BJ (cell line): ENCODE measurements at places on chromosomes 5 and 9.

GRCh38 chr5:75202935-75203334 lies 33.7 kb downstream of the ANKRD31 start:
- DNase-seq = no peak

DNA sequence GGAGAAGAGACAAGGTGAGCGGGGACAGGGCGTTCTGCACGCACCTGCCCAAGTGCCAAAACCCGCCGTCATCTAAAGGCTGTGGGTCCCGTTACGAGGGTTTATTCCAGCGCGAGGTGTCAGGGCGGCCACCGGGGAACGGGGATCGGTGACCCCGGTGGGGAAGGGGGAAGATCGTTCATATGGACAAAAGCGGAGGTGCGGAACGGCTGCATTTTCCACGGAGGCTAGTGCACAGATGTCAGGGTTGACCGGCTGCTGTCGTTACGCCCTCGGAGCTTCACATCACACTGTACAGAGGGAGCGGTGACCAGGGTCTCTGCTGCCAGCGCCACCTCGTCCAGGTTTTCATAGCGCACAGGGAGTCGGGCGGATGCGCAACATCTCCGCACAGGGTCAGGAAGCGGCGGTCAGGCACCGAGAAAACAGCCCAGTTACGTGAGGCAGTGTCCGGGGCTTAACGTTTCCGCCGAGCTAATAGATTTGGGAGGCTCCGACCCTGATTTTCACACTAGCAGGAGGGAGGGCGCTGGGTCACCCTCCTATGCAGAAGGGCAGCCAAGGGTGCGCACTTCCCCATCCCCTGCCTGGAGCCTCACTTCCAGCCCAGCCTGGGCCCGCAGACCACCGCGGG lies 13.5 kb downstream of the BTNL9 start:
- DNase-seq = no peak

DNA sequence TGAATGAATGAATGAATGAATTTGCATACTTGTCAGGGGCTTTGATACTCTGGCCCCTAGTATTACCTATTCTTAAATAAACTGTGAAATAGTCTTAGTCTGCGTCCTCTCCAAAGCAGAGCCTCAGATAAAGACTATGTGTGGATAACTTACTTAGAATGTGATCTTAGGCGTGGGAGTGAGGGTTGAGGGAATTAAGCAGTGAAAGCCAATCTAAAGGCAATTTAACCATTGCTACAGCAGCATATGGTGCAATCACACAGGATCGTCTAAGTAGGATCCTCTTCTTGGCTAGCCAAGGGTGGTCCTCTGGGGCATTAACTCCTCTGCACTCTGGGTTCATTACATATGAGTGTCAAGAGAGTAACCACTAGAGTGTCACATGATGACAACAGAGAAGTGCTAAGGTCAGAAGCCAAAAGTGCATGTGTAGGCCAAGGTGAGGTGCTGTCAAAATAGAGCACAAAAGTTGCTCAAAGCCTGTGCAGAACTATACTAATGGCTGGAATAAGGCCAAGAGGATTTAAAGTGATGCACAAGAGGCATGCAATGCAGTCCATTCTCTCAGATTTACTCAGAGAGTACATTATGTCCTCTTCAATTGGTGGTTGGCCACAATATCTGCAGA lies 274.4 kb upstream of the SEMA6A start:
- no peak for DNase-seq

GRCh38 chr9:120625222-120625621 lies 45.3 kb upstream of the CDK5RAP2 start:
- DNase-seq = no peak

- no peak for DNase-seq
Observed at GRCh38 chr9:30628915-30629567, 1755.4 kb upstream of the ACO1 start.

DNA sequence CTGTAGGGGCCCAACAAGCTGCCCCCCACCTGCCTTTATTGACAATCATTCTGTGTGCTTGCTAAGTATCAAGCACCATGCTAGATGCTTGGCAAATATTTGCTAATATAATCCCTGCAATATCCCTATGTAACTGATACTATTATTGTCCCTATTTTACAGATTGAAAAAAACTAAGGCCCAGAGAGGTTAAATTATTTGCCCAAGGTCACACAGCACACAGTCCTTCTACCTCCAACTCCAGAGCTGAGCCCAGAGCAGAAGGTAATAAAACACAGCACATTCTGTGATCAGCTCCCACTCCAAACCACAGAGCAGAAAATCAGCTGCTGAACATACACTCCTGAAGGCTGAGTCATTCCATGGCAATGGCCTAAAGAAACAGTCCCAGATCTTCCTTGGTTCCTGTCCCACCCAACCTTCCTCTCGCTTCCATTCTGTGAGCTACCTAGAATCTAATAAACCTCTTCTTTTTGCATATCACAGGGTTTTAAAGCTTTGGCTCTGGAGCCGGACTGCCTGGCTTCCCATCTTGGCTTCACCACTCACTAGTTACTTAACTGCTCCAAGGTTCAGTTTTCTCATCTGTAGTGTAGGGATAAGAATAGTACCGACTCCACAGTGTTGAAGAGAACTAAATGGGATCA lies 66.7 kb upstream of the ADRA1B start:
- DNase-seq = peak; percentile 68

- no peak for DNase-seq
Observed at GRCh38 chr5:96391921-96392320, 41.1 kb downstream of the PCSK1 start.

DNA sequence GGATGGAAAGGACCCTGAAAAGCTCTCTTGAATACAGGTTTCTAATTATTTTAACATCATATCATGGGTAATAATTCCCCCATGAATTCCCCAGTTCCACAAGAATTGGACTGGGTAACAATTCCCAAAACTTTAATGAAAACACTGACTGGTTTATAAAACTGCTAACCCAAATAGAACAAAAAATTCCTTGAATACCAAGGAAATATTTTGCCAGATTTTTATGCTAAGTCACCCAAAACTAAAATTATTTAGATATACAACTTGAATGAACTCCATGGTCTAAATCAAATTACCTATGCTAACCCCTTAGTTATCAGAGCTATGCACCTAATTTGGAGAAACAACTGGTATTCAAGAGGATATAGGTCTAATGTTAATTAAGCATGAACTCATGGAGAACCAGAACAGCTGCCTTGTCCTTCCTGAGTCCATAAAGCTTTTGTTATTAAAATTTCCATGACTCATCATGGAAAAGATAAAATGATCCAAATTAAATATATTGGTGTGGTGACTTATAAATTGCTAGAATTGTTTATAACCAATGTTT lies 164.9 kb upstream of the TUT7 start:
- DNase-seq = no peak

- DNase-seq = no peak
Observed at GRCh38 chr9:125508249-125508648, 198.8 kb downstream of the MAPKAP1 start.

DNA sequence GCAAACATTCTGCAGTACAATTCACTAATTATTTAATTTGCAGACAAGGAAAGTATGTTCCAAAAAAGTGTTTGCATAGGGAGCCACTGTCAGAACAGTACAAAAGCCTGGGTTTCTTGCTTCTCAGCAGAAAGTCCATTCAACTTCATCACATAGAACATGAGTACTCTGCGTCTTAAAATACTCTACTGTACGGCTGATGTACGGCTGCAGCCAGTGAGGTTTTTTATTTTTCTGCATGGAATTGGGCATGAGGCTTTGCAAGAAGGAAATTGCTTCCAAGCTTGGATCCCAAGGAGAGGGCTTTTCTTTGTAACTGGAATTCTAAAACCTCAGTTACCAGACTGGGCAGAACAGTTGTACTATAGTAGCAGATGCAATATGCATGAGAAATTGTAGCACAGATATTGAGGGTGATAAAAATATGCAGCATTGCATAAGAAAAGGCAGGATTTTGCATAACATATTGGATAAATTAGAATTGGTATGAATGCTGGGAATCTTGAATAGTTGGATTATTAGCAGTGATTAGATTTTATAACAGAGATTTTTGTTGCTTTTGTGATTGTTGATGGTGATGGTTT lies 178.1 kb upstream of the CDH9 start:
- no peak for DNase-seq

GRCh38 chr9:69047371-69047770 lies 11.8 kb downstream of the FXN start:
- no peak for DNase-seq

DNA sequence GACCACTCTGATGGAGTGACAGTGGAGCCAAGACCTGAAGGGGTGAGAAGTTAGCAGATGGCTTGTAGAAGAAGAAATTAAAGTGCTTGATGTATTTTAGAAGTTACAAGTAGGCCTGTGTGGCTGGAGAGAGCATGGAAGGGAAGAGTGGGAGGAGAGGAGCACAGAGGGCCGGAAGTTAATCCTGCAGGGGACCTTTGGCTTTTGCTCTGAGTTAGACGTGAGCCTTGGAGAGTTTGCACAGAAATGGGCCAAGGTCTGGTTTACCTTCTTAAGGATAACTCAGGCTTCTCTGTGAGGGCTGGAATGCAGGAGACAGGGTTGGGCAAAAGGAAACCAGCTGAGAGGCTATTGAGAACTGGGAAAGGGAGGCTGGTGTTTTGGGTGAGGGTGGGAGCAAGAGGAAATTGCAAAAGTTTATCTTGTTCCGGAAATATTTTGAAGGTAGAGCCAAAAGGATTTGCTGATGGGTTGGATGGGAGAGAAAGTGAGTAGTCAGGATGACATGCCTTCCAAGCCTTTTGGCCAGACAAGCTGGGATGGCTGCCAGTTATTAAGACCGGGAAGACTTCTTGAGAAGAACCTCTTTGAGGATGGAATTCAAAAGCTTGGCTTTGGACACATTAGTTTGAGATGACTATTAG lies 17.5 kb upstream of the F2RL1 start:
- no peak for DNase-seq

DNA sequence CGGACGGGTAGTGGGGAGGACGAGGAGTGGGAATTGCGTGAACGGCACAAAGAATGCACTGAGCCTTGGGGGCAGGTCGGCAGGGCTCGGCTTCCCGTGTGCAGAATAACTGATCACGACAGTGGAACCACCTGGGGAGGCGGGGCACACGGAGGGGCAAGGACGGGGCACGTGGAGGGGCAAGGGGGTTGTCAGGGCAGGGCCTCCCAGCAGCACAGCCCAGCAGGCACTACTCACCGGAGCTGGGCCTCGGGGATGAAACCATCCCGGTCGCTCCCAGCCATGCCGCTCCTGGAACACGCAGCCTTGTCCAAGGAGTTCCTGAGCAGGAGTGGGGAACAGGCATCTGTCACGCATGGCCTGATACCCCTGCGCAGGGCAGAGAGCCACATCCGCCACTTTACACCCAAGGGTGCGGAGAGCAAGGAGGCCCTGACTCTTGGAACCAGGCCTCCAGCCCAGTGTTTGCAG lies 33.4 kb downstream of the SARDH start:
- DNase-seq = no peak

DNA sequence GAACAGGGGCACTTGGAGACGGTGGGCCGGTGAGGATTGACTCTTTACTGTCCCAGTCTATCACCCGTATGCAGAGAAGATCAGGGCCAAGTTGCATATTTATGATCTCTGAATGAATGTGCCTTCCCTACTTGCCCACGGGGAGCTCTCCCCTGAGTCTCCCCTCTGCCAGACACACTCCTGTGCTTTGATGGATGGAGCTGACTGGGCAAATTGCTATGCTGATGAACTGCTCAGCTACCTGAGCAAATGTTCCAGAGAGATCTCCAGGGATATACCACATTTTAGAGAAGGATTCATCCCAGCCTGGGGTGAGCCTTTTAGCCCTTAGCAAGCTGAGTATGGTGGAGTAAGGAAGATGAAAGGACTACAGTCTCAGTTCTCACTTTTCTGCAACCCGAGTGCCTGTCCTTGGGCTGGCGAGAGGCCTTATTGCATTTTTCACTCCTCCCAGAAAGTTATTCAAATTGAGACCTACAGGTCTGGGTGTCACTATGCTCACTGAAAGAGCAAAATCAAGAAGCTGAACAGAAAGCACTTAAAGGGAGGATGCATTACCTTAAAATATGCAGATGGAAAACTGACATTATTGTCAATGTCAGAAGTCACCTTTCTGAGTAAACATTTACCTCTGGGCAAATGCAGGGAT lies 526.7 kb upstream of the WWC1 start:
- no peak for DNase-seq

GRCh38 chr9:110099236-110100095 lies 108.5 kb downstream of the C9orf152 start:
- peak; percentile 57 for DNase-seq

DNA sequence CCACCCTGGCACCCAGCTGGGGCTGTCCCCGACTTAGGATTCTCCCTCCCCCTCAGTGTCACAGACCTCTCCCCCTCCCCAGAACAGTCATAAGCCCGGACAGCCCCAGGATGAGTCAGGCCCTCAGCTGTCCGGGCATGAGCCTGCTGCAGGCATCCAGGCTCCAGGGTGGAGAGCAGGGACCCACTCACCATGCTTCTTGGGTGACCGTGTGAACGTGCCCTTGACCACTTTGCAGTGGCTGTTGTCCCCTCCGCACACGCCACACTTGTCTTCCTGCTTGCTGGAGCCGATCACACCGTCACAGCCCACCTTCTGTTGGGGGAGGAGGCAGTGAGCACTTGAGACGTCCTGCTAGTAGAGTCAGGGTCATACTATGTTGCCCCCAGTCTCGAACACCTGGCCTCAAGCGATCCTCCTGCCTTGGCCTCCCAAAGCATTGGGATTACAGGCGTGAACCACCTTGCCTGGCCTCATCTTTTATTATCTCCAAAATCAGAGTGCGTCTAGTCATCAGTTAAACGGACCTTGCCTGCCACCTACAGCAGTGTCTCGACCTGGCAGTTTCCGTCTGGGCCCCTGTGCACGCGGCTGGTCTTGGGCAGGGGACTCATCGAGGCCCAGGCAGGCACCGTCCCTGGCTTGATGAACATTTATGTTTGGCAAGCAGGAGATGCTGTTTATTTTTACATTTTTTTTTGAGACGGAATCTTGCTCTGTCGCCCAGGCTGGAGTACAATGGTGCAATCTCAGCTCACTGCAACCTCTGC lies 72.6 kb downstream of the ZNF354C start:
- DNase-seq = no peak

DNA sequence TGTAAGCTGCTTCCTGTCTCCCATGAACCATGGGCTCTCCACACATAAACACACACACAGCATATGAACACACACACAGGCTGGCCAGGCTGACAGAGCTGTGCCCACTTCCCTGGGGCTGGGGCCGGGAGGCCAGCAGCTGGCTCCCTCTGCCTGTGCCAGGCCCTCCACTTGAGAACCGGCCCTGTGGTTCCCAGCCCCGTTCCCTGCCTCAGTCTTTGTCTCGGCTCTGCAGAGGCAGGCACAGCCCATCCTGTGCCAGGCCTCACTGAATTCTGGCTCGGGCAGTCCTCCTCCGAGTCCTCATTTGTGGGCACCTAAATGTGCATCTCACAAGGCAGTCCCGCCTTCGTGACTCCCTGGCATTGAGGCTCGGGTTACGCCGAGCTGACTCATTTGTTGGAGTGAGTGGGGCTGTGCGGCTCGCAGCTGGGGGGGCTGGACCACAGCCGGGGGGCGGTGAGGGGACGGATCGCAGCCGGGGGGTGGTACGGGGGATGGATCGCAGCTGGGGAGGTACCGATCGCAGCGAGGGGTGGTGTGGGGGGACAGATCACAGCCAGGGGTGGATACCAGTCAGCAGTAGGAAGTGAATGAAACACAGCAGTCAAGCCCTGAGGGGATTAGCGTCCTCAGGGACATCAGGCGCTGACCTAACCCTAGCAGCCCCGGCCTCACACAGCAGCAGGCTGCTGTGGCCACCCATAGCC lies 72.3 kb downstream of the PSMB7 start:
- peak; percentile 63 for DNase-seq
